ENCODE measurements at places on chromosomes 1 and 21.

DNA sequence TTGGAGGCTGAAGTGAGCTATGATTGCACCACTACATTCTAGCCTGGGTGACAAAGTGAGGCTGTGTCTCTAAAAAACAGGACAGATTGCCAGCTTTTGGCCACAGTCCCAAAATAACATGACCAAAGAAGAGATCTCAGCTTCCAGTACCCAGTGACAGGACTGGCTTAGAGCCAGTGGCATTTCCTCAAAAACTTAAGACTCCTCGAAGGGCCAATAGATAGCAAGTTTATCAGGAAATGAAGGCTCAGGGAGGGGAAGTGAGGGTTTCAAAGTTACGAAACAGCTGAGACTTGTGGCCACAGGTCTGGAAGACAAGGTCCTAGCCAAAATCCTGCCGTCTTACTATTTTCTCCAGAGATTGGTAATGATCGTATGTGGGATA lies 6.3 kb upstream of the TMEM39B start:
- DNase-seq: no peak

DNA sequence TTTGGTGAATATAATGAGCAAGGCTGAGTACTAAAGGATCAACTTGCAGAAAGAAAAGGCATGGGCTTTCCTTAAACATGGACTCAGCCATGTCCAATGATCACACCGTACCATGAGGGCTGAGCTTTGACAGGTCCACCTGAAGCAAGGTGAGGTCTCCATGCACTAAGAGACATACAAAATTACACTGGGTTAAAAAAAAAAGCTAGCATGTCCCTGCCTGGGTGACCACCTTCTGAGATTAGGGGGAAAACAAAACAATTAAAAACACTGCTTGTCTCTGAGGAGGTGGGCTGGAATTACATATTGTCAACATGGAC lies 22.7 kb downstream of the DUSP10 start:
- no peak for DNase-seq

DNA sequence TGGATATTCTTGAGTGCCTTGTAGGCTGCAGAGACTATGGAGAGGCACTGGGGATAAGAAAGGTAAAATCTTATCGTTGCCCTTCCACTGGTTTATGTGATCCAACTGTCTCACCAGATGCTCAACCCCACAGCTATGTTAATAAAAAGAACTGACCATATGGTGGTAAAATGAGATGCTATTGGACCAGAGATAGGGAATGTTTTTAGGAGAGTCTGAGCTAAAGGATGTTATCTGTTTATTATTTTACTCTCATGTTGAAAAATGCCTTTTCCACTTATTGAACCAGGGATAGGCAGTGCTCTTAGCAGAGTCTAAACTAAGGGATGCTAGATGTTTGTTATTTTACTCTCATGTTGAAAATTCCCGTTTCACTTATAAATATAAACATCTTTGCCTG lies 172.8 kb upstream of the GREM2 start:
- DNase-seq: no peak

DNA sequence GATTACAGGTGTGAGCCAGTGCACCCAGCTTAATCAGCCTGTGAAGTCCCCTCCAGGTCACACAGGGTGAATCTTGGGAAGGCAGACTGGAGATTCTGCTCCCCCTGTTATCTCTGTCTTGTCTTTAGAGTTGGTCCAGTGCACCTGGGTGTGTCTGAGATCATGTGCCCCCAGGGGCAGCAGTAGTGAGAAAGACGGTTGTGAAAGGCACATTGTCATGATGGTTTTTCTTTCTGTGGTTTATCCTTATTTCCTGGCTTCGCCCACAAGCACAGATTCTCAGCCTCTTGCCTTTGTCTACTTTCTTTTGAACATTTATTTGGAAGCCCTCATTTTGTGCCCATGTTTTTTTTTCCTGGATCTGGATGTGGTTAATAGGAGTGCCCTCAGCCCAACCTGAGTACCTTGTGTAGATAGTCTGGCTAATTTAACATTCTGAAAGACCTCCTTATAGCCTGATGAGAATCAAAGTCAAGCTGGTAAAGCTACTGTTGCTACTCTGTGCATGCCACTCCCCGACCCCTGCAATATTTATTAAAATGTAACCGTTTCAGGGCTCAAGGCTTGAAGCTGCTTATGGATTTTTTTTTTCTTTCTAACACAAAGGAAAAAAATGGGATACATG lies 23.7 kb downstream of the UCK2 start:
- no peak for DNase-seq

DNA sequence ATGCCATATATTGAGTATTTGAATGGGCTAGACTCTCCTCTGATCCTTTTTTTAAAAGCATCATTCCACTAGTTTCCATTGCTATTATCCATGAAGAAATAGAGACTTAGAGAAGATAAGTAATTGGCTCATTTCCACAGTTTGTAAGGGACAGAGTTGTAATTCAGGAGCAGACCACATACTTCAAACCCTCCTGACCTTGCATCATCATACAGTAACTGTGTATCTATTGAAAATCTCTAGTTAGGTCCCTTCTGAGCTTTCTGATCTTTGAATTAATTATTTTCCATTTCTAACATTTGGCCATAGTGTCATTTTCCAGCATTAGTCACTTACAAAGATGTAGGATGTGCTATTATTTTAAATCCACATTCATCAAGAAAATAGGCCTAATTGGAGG lies 386.5 kb upstream of the ST6GALNAC5 start:
- no peak for DNase-seq

Measured in upper lobe of right lung (tissue), 1 donor.